Bladder microvascular endothelial cell (primary cell): ENCODE measurements at places on chromosomes 5 and 9. TPM values are rescaled to one million over a fixed set of nuclear protein-coding genes. Genes with fewer than 3 reads are reported as not detected.

Gene HAVCR2
- 0.06 TPM in 1 of 2 replicates, not detected in the other for total RNA-seq

Gene PCDHGB2
- total RNA-seq: 1.1 and 5.1 TPM in 2 replicates

Gene LNPEP
- 22.5 and 52.2 TPM in 2 replicates for total RNA-seq

Gene SLC4A9
- total RNA-seq: under 0.01 and 0.19 TPM in 2 replicates

Gene SMIM33
- not detected in 2 replicates for total RNA-seq

Gene NUTM2G
- total RNA-seq: not detected in 2 replicates

Gene DMXL1
- 17.6 and 39.3 TPM in 2 replicates for total RNA-seq

Gene ZNG1C
- total RNA-seq: 21.4 and 54.6 TPM in 2 replicates

Gene PCA3
- under 0.01 and 0.19 TPM in 2 replicates for total RNA-seq

Gene DNAJC21
- total RNA-seq: 20.4 and 44.1 TPM in 2 replicates

Gene TLR4
- total RNA-seq: 24.3 and 211 TPM in 2 replicates

Gene ADAMTSL1
- total RNA-seq: 11.5 and 19.6 TPM in 2 replicates

Gene PGGT1B
- total RNA-seq: 9.6 and 26.6 TPM in 2 replicates

Gene C8G
- 1.2 TPM in 1 of 2 replicates, not detected in the other for total RNA-seq
